NCI-H1417 (cell line): ENCODE measurements at places on chromosomes 1 and 21.

- DNase-seq: no peak
These were observed 67.1 kb downstream of the UBE2T start for GRCh38 chr1:202274611-202275010.

GRCh38 chr1:210445485-210445884, 116.8 kb downstream of the HHAT start:
- DNase-seq: no peak

DNA sequence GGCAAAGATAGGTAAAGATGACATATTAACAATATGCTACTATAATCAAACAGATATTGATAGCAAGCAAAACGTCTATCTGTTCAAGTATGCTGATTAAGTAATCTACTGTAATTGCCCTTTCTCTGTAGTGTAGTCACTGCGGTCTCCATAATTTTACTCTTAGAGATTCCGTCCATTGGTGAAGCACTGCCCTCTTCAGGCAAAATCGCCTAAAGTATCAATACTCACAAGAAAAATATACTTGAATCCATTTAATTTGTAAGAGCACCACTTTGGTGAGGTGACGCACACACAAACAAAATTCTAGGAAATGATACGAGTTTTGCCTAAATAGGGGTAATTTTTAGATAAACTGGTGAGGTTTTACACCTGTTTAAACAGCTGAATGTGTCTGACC, 434.6 kb upstream of the CHRM3 start:
- peak; percentile 69 for DNase-seq

DNA sequence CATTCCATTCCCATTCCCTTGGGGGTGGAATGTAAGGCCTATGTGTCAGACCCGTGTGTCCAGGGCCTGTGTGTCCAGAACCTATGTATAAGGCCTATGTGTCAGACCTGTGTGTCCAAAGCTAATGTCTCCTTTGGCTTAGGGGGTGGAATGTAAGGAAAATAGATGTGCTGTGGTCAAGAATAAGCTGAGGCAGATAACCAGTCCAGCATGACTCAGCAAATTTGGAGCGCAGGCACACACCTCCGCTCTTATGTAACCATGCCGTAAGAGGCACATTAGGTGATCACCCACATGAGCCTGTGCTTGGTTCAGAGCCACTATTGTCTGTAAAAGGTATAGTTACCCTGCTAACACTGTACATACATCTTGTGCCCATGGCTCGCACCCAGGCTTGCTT, 150.8 kb upstream of the SGIP1 start:
- DNase-seq: no peak
